Stimulated activated CD4-positive, alpha-beta T cell treated with anti-CD3 and anti-CD28 coated beads, TNF-alpha, amount 100 ng/mL, for 1 hour (primary cell): ENCODE measurements at places on chromosomes 7 and 10.

- no peak for DNase-seq
Observed at GRCh38 chr7:105270117-105270516, 118.6 kb downstream of the SRPK2 start.

DNA sequence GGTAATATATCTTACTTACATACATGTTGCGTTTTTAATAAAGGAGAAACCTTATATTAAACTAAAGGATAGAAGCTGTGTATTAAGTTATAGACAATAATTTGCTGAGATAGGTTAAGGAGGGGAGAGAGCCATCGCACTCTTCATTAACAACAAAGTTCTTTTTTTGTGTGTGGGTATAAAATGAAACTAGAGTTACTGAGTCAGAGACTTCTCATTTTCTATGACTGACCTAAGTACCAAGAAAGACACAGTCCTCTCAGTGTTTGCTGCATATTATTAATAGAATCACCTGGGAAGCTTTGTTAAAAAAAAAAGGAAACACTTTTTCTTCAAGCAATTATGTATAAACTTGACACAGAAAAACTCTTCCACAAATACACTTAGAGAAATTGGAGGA, 31.4 kb downstream of the FEZF1 start:
- no peak for DNase-seq

DNA sequence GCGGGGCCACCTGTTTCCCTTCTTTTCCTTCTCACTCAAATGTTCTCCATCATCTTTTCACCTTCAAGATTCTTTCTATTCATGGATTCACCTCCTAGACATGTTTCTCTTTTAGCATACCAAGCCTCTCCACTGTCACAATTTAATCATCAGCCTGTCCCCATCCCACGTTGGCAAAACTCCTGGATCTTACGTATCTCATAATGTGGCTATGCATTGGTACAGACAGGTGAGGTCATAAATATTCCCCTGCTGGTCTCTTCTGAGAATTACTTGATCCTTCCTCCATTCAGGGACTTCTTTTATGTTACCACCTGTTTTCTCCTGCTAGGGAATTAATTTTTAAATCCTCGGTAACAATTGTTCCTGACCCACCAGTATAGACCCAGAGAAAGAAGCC, 262.6 kb upstream of the NEBL start:
- no peak for DNase-seq

GRCh38 chr10:125158601-125159485, 1.5 kb downstream of the CTBP2 start:
- no peak for DNase-seq

GRCh38 chr10:114801411-114801813, 20.2 kb upstream of the FHIP2A start:
- no peak for DNase-seq

DNA sequence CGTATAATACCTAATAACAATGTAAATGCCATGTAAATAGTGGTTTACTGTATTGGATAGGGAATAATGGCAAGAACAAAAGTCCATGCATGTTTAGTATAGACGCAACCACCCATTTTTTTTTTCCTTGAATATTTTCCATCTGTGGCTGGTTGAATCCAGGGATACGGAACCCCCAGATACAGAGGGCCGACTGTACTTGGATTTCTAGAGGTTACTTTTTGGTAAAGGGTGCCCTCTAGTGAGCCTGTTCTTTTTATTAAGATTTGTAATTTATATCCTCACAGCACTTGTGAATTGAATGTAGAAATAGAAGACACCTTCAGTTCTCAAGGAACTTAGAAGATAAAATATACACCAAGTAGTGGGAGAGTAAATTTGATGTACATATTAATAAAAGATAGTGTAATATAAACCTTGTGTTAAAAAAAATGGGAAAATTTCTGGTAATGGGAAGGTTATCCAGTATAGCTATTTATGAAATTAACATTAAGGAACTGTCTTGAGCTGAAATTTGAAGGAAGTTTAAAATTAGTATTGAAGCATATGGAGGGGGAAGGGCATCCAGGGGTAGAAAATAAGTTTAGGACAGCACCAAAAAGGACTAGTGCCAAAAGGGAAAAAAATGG, 32.0 kb downstream of the EXOC6 start:
- no peak for DNase-seq

GRCh38 chr7:105106473-105106872, 92.5 kb downstream of the KMT2E start:
- DNase-seq, result no peak

GRCh38 chr10:124271676-124272075, 147.0 kb downstream of the OAT start:
- no peak for DNase-seq

DNA sequence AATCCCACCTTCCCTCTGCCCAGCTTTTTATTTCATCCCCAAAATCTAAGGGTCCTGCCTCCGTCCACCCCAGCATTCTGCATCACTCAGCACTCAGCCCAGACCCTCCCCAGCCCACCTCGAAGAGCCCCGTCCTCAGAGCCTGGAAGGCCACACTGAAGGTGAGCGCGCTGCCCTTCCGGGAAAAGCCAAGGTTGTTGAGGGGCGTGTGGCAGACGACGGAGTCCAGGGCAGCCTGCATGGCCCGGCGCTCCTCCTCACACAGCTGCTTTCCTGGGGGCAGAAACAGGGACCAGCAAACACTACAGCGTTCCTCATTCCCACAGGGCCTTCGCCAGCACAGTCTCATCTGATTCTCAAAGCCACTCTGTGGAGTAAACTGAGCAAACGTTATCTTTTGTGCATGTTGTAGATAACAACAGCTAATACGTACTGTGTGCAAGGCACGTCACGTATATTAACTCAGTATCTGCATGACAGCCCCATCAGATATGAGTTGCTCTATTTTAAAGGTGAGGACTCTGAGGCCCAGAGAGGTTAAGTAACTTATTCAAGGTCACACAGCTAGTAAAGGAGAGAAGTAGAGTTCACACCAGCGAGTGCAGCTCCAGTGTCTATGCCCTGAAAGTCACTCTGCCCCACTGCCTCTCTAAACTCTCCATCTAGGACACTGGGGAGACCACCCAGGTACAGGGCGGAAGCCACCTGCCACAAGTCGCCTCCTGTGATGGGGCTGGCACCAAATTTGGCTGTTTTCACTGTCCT, 2.8 kb downstream of the TRAPPC14 start:
- no peak for DNase-seq

GRCh38 chr10:99544322-99544721, 11.6 kb downstream of the NKX2-3 start:
- no peak for DNase-seq

- DNase-seq, result no peak
Observed at GRCh38 chr7:16365952-16366351, 55.4 kb downstream of the CRPPA start.

- no peak for DNase-seq
Observed at GRCh38 chr7:45469103-45469502, 105.1 kb upstream of the ADCY1 start.

DNA sequence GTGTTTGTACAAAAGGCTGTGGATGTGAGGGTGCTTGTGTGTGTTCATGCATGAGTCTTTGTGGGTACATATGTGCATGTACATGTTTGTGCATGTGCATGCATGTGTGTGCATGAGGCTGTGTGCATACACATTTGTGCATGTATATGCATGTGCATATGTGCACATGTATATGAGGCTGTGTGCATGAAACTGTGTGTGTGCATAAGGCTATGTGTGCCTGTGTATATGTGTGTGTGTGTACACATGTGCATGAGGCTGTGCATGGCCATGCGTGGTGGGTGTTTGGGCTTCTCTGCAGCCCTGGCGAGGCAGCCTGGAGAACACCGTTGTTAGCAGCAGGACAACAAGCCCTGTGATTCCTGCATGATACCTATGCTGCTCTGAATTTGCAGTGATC, 207.7 kb upstream of the ADCY1 start:
- DNase-seq, result no peak

DNA sequence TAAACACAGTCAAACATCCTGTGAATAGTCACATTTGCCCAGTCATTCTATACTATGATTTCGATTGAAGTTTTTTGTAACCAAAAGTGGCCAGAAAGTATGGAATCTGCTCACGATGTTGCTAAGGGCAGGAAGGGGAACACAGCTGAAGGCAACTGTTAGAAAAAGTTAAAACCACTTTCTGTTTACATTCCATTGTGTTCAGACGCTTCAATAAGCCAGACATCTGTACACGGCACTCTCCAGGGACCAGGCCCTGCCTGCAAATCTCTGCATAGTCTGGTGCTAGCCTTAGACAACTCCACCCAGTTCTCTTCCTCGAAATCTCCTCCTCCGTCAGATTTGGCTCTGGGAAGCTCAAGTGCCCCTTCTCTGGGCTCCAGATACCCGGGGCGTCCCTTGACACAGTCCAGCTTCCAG, 17.1 kb upstream of the TMEM120A start:
- DNase-seq, result no peak

DNA sequence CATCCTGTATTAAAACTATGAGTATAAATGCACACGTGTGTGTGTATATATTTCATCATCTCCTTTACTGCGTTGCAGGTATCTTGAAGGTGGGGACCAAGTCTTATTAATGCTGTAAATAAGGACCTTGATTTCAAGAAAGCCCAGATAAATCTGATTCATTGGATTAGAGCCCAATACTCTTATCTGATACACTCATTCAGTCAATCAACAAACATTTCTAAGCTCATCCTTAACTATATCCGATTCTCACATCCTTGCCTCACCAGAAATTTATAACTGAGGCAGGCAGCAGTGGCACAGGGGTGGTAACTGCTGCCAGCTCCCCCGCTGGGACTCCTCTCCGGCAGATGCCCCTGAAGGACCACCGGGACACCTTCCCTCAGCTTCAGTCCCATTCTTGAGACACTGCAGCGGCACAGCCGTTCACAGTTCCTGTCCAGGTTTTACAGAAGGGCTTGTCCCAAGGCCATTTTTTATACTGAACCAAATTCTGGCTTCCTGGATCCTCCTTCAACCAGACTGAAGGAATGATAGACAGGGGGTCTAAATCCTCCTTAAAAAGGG, 54.0 kb downstream of the BRI3 start:
- no peak for DNase-seq

- no peak for DNase-seq
Observed at GRCh38 chr7:37952240-37952639, 31.8 kb downstream of the EPDR1 start.

DNA sequence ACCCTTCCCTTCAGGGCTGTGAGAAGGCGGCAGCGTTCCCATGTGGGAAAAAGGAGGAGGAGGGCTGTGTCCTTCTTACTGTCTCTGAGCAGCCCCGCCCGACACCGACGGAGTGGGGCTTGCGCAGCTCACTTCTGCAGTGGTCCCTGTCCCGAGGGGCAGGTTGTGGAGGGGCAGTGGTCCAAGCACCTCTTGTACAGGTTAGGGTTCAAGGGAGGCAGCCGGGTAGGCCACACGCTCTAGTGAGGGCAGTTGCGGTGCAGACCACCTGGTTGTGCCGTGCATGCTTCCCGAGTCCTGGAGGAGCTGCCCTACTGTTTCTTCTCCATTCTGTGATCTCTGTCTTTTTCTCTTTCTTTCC, 32.8 kb downstream of the AGAP3 start:
- no peak for DNase-seq

DNA sequence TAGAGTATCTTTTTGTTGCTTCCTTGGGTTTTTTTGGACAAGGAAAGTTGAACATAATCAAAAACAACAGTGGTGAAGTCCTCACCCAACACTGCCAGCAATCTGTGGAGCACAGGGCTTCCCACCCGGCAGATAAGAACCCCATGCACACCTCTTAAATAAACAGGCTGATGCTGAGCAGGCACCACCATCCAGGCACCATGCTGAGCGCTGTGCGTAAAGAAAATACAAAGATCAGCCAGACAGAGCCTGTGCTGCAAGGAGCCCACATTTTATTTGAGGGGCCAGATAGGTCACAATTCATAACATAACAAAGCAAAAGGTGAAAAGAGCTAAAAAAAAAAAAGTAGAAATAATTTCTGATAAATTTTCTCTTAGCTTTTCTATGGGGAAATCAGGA, 231.2 kb downstream of the PTPRN2 start:
- DNase-seq, result no peak

- DNase-seq, result no peak
Observed at GRCh38 chr10:63434866-63435854, 30.6 kb downstream of the JMJD1C start.

DNA sequence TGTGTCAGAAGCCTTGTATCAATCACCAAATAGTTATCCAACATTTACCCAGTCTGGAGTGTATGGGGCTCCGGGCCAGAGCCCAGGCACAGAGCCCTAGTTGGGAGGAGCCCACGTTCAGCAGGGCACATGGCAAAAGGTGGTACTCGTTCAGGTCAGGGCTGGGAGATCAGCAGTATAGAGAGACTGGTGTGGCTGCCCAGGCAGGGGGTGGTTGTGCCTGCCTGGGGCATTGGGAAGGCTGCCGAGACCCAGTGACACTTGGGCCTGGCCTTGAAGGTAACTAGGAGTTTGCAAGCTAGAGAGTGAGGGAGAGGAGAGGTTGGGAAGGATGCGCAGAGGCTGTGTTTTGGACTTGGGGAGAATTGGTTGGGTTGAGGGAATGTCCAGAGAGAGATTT, 48.9 kb upstream of the IGFBP3 start:
- DNase-seq, result no peak
